Astrocyte (in vitro differentiated cells and primary cell): ENCODE measurements at places on chromosomes 7 and 10.

DNA sequence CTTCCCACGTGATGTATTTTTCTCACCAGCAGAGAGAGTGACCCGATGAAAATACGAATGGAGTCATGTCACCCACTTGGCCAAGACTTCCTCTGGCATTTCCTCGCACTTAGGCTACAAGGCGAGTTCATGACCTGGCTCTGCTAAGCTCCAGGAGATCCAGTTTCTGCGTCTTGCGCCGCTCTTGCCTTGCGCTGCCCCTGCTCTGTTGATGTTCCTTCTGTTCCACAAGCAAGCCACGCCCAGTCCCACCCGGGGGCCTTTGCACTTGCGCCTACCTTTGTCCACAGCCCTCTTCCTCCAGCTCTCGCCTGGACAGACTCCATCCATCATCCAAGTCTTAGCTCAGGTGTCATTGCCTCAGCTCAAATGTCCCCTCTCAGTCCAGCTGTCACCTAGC is 116.3 kb upstream of the SHH start:
- no peak for DNase-seq

DNA sequence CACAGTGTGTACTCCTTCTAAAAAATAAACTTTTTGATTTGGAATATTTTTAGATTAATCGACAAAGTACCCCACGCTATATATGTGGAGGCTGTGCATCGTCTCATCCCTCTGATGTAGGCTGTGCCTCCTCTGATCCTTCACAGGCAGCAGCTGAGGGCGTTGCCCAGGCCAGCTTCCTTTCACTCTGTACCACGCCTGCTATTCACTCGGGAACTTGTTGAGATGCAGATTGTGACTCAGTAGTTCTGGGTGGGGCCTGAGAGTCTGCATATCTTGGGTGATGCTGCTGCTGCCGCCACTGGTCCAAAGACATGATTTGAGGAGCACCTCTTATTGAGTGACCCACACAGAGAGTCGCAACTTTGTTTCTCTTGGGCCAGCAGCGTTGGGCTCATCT is 7.9 kb upstream of the C10orf120 start:
- no peak for DNase-seq

DNA sequence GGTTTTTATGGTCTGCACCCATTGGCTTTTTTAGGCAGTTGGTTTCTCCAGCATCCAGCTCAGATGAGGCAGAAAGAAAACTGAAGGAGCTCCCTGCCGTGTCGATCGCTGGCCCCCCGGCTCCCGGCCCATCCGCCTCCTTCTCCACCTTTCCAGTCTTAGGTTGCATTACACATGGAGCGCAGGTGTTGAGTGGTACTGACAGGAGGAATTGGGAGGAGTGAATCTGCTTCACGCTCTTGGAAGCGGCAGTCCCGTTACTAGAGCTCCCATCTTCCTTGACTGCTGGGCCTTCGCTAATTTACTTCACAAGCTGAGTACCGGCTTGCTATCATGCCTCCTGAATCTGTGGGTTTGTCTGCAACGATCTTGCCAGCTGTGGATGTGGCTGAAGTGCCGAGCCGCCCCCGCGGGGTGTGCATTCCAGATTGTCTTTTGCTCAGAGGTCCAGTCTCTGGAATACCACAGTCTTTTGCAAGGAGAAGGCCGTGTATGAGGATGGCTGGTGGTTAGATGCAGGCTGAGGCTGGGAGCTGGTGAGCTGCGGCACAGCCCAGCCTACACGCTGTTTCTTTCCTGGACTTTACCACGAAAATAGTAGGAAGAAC is 17.1 kb downstream of the IQCE start:
- peak; percentile 85 for DNase-seq

GRCh38 chr10:102727037-102727818 is 12.8 kb downstream of the SFXN2 start:
- DNase-seq, result no peak

- DNase-seq, result peak; percentile 79
These were observed 21.8 kb downstream of the NET1 start for GRCh38 chr10:5434017-5434753.

DNA sequence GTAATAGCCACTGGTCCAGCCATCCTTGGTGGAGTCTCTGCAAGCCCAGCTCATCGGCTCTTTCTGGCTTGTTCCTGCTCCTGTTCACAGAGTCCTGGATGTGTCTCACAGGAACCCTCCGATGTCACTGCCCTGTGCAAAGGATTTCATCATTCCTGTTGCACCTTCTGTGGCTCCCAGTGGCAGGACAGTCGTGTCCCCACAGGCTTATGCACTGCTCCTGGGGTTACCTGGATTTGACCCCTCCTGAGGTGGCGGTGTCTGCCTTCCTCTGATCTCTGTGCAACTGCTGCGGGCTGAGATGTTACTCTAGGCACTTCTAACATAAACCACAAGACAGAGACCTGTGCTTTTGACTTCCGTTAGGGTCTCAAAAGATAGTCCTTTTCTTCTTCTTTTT is 30.6 kb downstream of the APBB1IP start:
- no peak for DNase-seq

- no peak for DNase-seq
These were observed 17.0 kb downstream of the KCP start for GRCh38 chr7:128893251-128894100.

DNA sequence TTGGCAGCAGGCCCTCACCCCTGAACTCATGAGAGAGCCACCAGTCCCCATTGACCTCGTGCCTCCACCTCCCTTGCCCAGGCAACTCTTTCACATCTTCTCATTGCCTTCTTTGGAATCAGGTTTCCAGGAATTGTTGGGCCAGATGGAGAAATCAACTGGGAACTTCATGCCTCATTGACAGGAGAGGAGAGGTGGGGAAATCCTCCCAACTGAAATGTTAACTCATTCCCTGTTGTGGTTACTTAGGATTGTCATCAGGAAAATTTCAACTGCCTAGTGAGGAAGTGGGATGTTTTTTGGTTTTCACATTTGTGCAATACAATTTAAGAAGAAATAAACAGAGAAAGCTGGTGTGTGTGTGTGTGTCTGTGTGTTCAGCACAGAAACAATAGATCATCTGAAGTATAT is 106.6 kb upstream of the INHBA start:
- peak; percentile 68 for DNase-seq

DNA sequence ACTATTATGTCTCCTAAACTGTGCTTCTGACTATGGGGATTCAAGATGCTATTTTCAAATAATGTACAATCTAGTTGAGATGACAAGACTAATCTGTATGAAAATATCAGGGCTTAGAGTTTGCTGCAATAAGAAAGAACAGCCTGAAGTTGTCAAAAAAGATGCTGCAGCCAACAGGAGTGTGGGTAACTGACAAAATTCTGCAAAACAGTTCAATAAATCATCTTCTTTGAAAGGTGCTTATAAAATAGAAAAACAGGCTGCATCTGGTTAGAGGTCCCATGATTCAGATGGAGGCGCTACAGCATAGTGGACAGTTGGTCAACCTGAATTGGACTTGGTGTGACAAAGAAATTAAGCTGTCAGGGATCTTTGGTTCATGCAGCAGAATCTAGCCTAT is 511.0 kb downstream of the XPNPEP1 start:
- no peak for DNase-seq

- no peak for DNase-seq
These were observed 556.1 kb upstream of the AUTS2 start for GRCh38 chr7:69042138-69042537.

DNA sequence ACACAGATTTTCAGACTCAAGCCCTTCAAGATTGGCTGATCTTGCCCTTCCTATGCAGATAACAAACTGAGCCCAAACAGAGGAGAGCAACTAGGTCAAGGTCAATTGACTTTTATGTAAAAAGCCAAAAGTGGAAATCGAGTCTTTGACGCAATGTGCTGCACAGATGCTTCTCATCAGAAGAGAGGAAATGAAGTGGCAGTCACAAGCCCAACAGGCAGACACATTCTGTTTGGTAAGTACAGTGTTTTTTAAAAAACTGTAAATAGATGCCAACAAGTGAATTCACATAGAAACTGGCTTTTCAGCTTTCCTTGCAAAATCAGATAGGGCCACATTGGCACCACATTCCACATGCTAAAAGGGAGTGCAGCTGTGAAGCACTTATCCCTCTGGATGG is 606.6 kb downstream of the KCNMA1 start:
- DNase-seq, result no peak

- DNase-seq, result peak; percentile 63
These were observed 82.6 kb downstream of the DNMBP start for GRCh38 chr10:99926925-99927720.

DNA sequence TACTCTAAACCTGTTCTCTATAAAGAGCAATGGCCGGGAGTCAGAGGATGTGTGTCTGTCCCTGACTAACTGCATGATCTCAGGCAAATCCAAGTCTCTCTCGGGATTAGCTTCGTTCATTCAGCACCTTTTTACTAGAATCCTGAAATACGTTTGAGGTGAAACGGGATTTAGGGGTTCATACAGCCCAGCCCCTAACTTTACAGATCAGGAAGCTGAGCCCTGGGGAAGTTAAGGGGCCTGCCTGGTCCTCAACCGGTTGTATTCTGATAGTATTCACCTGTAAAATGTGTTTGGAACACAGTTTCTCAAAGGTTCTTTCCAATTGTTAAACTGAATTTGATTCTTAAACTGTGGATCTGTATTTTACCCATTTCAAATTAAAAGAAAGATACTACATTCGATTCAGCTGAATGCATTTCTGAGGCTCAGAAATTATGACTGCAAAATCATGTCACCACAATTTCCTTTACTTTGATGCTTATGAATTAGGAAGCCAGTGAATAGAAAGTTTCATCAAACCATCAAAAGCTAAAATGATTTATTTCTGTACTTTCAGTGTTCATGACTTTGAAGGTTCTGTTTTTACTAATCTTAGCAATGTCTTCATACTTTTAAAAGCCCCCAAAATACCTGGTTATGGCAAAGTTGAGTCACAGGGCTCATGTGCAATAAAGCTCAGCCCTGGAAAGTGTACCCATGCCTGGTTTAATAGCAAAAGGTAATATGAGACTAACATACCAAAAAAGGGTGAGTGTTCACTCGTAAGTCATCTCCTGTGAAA is 28.9 kb upstream of the EZH2 start:
- no peak for DNase-seq

- no peak for DNase-seq
These were observed 98.2 kb downstream of the PRPF18 start for GRCh38 chr10:13684806-13685482.

- DNase-seq, result no peak
These were observed 364.8 kb downstream of the SFMBT2 start for GRCh38 chr10:7045891-7046599.

GRCh38 chr7:2274666-2275065 is 32.6 kb downstream of the NUDT1 start:
- no peak for DNase-seq

GRCh38 chr10:28429573-28430216 is 103.2 kb upstream of the WAC start:
- DNase-seq, result no peak

DNA sequence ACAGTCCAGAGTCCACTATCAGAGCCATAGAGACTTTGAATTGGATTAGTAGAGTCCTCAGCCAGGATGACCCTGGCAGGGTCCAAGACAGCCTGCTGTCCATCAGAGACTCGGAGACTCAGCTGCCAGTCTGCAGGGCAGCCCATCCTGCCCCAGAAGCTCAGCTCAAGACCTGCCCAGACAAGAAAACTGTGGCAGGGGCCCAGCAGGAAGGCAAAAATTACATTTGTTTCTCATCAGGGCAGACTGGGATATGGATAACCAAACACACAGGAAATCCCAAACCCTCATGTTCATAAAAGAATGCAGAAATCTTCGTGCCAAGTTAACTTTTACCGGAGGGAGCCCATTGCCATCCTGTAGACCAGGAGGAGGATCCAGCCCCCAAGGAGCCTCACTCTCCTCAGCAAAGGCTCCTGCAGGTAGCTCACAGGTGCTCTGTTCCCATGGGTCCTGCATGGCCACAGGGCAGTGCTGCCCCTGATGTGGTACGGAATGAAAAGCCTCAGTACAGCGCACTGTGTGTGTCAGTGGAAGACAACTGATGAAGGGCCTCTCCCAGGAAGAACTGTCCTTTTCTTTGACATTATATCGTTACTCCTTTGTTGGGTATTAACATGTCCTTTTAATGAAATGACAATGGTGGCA is 222.2 kb downstream of the KCNMA1 start:
- DNase-seq, result no peak

GRCh38 chr10:46077141-46077554 is 31.1 kb upstream of the MSMB start:
- no peak for DNase-seq

DNA sequence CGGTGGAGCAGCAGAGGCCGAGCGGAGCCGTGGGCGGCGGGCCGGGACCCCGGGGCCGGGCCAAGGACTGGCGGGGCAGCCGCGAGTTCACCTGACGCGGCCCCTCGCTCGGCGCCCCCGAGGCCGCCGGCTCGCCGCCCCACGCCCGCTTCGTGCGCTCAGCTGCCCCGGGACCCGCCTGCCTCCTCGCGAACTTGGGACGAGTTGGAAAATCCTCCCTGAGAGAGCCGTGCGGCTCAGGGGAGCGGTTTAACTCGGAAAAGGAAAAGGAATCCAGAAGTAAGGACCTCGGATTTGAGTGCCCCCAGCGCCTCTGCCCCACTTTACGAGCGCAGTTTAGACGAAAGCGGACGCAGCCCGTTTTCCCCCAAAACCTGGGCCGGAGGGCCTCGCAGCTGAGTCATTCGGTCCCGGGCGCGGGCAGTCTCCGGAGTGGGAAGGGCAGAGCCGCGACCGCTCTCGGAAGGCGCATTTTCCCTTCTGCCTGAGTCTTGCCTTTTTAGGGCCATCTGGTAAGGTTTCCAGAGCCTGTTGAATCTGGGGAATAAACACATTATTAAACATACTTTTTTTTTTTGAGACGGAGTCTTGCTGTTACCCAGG is 744 bp downstream of the CREM start:
- peak; percentile 51 for DNase-seq

DNA sequence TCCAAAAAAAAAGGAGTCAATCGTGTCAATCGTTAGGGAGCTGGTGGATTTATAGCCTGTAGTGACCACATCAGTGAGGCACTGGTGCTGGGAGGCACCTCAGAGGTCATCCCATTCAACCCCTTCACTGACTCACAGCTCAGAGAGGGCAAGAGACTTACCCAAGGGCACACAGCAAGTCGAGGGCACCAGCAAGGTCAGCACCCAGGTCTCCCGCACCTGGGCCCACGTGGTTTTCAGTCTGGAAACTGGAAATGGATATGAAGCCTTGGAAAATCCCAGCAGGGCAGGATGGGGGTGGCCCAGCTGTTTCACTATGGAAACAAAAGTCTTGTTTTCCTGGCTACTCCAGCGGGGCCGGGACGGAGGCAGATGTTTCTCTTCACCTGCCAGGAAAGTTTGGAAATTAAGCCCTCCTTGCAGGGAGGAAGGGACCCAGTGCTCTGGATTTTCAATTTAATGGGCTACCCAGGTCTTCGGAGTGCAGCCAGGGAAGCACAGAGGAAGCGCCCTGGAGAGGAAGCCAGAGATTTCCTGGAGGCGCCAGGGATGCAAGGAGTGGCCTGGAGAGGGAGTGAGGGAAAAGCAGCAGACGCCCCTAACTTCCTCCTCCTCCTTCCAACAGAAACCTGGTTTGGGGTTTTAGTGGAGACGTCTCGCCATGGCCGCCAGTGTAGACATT is 157.2 kb upstream of the TNRC18 start:
- no peak for DNase-seq

GRCh38 chr10:29658984-29659965 is 24.5 kb upstream of the SVIL start:
- peak; percentile 100 for DNase-seq
